CD4-positive, alpha-beta memory T cell (primary cell): ENCODE measurements at places on chromosomes 12 and 14. TPM values are rescaled to one million over a fixed set of nuclear protein-coding genes. Genes with fewer than 3 reads are reported as not detected.

GRCh38 chr12:128789356-128789929, 34.3 kb downstream of the SLC15A4 start:
- no peak for DNase-seq

- DNase-seq = no peak
These were observed 59.9 kb downstream of the SLC6A12 start for GRCh38 chr12:154058-154457.

NKX2-1 gene
- polyA plus RNA-seq = not detected

DNA sequence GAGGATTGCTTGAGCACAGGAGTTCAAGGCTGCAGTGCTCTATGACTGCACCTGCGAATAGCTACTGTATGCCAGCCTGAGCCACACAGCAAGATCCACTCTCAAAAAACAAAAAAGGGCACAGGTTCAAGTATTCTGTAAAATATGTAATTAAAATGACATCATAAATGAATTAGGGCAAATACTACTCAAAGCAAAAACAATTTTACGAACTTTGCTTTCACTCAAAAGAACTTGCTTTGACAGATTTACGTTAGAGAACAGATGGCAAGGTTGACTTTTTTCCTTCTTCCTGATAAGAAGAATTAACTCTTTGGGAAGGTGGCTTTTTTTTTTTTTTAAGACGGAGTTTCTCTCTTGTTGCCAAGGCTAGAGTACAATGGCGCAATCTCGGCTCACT, 44.0 kb upstream of the EAPP start:
- no peak for DNase-seq

MMP19 gene
- polyA plus RNA-seq = not detected

DNA sequence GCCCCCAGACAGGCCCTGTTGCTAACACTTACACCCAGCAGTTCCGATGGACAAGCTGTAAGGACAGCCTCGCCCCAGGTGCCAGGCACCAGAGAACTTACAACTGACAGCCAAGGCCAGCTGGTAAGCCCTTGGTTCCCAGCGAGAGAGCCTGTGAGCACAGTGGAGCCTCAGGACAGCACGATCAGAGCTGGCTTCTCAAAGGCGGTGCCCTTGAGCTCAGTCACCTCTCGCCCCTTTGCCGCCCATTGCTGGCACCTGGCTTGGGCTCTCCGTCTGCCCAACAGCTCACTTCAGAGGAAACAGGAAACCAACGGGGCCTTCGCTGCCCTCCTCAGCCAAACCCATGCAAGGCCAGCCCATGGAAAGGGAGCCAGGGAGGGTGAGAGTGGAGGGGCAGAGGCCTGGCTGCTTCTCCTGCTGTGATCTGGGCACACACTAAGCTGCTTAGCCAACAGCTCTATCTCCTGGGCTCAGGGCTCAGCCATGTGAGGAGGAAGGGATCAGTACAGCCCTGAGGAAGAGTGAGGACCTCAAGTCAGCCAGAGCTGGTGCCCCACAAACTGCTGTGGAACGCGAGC, 98.5 kb downstream of the SINHCAF start:
- DNase-seq = no peak

EEF1AKMT3 gene
- 12.4 TPM for polyA plus RNA-seq

ACOT2 gene
- 36.4 TPM for polyA plus RNA-seq

- no peak for DNase-seq
These were observed 47.8 kb upstream of the EML1 start for GRCh38 chr14:99745307-99745951.

FAM90A1 gene
- not detected for polyA plus RNA-seq

LUM gene
- not detected for polyA plus RNA-seq

SERPINA1 gene
- polyA plus RNA-seq = not detected

KLRC3 gene
- polyA plus RNA-seq = not detected

- DNase-seq = no peak
These were observed 522.5 kb downstream of the RMST start for GRCh38 chr12:97984974-97985580.

KRT6B gene
- not detected for polyA plus RNA-seq

DNA sequence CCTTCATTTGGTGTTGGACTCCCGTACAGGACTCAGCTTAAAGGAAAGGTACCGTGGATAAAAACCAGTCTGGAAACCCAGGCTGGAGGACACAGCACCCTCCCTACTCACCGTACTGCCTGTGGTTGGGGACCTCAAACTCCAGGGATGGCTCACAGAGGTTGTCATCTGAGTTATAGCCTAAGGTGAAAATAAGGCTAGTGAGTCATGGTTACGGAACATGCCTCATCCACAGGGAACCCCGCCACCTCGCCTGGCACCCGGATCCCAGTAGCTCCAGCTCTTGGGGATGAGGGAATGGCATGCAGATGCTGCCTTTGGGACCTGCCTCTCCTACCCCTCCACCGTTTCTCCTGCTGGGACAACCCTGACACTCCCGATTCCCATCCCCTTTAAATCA, 36.8 kb upstream of the GPR68 start:
- DNase-seq = no peak

DNA sequence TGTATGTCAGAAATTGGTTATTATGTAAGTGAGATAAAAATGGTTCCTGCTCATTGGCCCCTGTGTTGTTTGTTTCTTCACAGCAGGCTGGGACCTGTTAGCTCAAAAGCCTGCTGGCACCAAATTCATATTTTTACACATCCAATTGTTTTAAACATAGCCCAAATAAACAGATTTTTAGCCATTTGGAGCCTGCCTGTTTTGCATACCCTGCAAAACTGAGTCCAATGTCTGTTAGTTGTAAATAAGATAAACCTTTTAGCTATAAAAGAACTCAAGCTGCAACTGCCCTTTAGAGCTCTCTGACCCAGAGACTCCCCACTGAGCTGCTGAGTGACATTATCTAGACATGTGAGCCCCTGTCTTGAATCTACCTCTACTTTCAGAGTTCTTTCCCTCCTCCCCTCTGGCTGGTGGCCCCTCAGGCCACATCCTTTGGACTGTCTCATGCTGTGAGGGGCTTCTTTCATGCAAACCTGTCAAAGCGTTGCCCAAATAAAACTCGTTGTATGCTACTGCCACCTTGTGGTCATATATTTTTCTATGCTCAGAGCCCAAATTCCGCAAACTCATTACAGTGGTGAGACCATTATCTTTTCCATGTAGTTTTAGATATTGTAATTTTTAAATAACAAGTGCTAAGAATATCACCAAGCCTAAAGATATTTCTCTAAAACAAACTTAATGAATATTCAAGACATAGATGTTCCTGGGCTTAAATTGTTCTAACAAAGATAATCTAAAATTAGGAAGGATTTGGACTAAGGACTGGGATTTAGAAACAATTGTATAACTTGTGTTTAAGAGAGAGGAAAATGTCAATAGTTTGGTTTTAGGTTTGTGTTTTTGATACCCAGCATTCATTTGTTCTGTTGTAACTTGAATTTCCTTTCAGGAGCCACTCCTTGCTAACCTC, 337.9 kb downstream of the AACS start:
- no peak for DNase-seq

- DNase-seq = no peak
These were observed 21.3 kb upstream of the C14orf132 start for GRCh38 chr14:96017882-96018281.

DNA sequence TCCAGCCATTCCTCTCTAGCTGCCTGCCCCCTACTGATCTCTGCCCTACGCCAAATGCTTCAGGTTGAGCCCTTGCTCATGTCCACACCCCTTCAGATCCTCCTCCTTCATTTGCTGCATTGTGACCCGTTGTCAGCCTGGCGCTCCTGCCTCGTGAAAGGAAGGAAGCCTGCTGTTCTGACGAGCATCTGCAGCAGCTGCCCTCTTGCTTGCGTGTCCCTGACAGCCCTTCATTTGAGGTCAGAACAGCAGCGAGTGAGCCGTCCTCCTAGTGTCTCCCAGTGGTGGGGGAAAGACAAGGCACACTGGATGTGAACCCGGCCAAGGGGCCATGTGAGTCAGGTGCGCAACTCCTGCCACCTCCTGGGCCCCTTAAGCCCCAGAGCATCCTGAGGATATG, 3.0 kb upstream of the PIANP start:
- DNase-seq = no peak

YARS2 gene
- polyA plus RNA-seq = 11.6 TPM

B3GNT4 gene
- polyA plus RNA-seq = 0.10 TPM

- DNase-seq = no peak
These were observed 235 bp downstream of the RAB2B start for GRCh38 chr14:21476523-21476924.

DNA sequence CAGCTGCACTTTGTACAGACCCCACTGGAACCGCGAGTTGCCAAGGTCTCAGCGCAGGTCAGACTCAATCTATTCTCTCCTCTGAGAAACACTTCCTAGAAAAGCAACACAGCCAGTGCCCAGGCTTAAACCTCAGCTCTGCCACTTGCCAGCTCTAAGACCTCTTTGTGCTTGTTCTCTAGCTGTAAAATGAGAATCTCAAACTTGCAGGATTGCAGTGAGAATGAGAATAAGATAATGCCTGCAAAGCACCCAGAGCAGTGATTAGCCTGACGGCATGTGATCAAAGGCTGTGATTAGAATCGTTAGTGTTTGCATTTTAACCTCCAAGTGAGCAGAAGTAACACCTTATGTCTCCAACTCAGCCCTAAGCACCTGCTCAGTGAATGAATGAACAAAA, 21.3 kb downstream of the ANO2 start:
- DNase-seq = no peak

DNA sequence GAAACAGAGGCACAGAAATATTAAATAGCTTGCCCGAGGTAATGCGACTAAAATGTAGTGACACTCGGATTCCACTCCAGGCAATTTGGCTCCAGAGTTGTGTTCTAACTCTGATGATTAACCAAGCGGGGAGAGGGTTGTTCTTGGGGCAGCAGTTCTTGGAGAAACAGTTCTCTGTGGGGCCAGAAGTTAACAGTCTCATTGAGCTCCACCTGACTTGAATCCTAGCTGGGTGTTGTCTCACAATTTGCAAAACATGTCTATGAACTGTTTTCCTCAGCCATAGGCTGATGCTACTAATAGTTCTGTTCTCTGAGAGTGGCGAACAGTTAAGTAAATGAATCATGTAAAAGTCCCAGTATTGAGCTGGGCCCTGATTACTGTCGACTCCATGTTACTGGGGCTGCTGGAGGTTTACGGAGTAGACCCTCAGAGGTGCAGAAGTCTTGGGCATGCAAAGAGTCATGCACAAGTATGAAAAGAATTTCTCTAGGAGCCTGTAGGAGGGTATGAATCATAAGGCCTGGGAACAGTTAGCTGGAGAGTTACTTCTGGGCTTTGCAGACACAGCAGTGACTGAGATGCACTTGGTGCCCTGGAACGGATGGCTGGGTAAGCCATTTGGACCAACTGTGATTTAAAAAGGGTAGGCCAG, 15.4 kb upstream of the NIN start:
- DNase-seq = no peak

DNA sequence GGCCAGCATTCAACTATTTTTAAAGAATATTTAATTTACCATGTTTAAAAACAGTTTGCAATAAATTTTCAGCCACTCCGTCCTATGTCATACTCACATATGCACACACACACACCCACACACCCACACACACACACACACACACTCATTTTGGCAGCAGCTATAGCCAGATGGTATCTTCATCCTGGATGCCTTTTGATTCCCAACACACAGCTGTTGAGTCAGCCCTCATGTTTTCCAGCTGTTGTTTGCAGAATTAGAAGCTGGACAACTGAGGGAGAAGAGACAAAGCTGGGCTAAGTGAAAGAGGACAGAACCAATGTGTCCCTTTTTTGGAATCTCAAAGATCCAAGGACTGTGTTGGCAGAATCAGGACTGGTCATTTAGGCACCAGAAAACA, 80.0 kb upstream of the EGLN3 start:
- DNase-seq = no peak

DNA sequence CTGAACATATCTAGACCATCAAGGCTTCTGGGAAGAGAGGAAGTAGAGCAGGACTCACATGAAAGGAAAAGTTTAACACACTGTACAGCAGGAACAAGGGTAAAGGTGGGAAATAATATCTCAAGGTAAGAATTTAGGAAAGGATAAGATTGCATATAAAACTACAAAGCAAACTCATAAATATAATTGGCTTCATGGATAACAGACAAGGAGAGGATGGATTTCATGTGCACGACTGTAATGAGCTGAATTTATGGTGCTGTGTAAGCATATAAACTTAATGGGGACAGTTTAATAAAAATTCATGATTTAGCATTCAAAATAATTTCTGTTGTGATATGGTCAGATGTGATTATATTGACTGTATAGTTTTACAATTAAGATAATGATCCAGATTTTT, 298.0 kb downstream of the GXYLT1 start:
- DNase-seq = no peak

STYK1 gene
- not detected for polyA plus RNA-seq

DNA sequence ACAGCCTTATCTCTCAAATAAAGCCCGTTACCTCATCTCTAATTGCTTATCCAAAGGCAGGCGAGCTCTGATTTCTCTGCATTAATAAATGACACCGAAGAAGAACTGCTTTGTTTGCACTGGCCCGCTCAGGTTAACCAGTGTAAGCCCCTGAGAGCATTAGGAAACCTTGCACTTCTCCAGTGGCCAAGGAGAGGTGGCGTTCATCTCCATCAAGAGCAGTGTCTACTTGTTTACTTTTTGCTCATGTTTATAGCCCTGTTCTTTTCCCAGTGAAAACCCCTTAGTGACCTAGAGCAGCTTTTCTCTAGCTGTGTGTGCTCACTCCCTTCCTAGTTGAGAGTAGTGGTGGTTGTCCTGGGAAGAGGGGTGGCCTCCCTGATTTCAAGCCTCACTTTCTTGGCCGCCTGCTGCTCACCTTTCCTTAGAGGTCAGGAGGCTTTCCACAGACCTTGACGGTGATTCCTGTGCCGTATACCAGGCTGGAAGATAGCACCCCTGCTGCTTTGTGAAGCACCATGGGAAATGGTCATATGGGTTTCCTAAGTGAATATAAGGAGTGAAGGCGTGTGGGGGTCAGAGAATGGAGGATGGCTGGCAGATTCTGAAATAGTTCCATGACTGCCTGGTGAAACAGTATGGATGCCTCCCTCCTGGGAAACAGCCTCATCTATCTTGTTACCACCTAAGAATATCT, 16.6 kb downstream of the FBXW8 start:
- no peak for DNase-seq

DNA sequence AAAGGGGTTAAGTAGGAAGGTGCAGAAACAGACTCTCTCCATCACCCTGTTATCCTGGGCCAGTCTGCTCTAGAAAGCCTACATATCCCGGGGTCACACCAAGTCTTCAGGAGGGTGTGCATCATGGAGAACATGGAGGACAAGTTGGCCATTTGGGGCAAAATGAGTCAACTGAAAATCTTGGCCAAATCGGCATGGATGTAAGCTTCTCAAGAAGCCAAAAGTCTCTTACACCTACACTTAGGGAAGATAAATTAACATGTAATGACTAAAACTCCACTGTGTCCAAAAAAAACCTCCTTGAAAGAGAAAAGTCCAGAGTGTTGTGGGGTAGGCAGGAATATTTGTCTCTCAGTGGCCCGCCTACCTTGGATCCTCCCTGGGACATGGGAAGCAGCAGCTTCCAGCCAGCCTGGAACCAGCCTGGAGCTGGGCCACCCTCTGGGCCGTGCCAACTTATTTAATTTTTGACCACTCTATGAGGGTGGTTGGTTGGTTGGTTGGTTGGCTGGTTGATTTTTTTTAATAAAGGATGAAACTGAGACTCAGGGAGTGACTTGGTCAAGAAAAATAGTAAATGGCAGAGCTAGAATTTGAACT, 17.9 kb upstream of the TC2N start:
- DNase-seq = no peak
